ENCODE measurements at places on chromosomes 3 and 15.

DNA sequence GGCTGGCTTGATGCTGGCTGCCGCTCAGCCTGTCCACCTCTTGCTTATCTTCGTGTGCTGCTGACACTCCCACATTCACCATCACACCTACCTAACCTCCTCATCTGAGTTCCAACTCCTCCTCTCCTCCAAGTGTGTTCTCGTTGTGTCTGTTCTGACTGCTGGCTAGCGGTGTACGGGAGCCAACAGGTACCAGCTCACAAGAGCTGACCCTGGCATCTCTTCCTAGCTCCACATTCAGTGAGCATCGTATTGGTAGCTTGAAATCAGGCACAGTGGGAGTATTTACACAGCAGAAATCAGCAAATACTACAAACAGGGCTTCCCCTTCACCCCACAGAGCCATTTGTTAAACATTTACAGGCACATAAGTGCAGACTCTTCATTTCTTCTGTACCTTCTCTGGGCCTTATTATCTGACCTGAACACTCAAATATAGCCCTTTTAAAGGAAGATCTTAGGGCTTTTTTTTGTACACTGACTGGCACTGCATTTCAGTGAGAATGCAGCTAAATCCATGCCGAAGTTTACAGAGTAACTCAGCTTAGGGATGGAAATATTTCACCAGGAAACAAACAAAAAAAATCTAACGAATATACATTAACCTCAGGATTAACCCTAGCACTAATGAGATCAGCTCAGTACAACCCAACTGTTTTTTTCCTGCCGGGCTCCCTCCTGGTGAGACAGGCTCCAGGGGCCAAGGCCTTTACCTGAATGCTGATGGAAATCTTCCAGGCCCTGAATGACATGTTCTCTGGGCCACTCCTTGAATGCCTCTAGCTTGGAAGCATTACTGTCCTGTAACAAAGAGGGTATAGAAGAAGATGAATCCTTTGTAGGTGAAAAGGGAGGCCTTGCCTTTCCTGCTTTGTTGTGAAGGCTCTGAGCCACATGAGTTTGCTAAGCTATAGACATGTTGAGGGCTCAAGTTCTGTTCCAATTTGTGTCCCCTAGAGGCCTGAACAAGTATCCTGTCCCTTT lies 150.5 kb upstream of the LPP start:
- DNase-seq, result no peak

GRCh38 chr3:72938471-72939265 lies 50.8 kb downstream of the GXYLT2 start:
- DNase-seq, result peak; percentile 27

- DNase-seq, result no peak
Observed at GRCh38 chr15:45138814-45139765, 9.3 kb downstream of the DUOX1 start.

GRCh38 chr3:178439504-178439903 lies 96.7 kb upstream of the KCNMB2 start:
- DNase-seq, result peak; percentile 72

DNA sequence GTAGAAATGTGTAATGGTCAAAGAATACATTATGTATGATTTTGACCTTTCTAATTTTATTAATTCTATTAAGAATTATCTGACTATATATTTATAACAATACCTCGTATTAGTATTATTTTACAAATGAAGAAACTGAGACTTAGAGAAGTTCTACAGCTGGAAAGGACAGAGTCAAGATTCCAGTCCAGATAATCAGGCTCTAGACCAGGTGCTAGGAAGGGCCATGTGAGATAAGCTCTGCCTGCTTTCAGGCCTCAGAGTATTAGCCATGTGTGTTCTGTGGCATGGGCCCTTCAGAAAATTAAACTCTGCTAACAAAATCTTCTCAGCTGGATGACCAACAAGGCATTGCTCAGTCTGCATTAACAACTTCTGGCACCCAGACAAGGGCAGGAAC lies 87.5 kb downstream of the CD200R1L start:
- DNase-seq, result no peak

DNA sequence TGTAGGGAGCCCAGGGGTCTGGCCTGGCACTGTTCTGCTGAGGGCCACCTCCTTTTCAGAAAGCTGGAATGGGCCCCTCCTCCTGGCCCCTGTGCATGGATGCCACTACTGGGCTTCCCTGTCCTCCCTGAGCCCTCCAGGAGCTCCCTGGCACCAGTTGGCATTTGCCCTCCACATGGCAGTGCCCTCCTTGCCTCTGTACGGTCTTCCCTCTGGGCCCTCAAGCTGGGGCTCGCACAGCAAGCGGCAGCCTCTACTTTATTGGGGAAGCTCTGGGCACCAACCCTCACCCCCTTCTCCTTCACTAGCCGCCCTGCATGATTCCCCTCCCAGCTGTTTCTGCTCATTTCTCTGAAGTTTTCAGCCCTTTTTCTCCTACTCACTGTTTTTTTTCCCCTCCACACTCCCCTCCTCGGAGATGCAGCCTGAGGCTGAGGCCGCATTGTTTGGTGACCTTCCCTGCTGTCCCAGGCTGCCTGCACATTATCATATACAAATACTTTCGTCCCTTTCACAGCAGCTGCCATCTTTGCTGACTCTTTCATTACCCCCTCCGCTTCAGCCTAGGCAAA lies 127.3 kb downstream of the EEFSEC start:
- DNase-seq, result no peak

DNA sequence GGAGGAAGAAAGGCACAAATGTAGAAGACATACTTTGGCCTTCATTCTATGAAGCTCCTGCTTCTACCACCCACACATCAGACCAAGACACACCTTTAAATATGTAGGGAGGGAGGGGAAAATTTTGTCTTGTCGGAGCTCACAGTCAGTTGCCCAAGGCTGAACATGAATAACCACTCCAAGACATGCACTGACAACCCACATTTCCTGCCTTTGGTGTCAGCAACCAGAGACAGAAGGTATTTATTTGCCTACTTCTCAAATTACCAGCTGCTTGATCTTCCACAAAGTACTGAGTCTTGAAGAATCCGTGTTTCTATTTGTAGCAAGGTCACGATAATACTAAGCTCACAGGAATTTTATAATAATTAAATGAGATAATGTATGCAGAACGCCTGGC lies 169.7 kb downstream of the KCNMB2 start:
- DNase-seq, result peak; percentile 93

DNA sequence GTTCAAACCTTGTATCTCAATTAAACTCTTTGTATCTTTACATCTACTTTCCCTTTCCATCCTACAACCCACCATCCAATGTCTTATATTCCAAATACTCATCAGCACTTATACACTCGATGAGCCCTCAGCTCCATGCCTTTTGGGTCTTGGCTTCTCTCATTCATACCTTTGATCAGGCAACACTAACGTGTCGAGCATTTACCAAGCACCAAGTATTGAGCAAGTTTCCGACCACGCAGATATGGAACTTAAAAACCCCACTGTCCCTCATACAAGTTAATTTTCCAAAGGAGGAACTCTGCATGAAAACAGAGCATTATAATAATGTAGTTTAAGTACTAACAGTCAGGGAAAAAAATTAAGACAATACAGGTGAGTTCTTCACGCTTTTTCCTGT lies 102.8 kb downstream of the IL1RAP start:
- no peak for DNase-seq

- DNase-seq, result no peak
Observed at GRCh38 chr3:195046441-195046840, 224.5 kb downstream of the XXYLT1 start.
